Fibroblast of skin of back (primary cell): ENCODE measurements at places on chromosomes 2 and 18.
A peak's percentile ranks its signal among the peaks of the same experiment; 100 is the strongest.

DNA sequence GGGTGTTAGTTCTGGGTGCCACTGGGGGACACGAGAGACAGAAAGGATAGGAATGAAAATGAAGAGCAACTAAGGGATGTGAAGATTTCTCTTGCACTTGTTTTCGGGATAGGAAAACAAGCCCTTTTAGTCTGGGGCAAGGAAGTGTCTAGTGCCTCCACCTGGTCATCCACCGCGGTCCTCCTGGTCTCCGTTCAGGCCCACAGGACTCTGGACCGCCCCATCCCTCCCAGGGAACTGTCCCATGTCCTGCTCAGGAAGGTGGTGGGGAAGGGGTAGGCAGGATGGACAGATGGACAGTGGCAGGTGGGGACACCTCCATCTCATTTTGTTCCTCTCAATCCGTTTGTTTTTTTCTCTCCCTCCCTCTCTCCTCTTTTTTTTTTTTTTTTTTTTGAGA, 45.9 kb downstream of the AGAP1 start:
- DNase-seq, result no peak

- DNase-seq, result peak; percentile 61
These were observed 10.8 kb upstream of the SMAD7 start for GRCh38 chr18:48961547-48961946.

DNA sequence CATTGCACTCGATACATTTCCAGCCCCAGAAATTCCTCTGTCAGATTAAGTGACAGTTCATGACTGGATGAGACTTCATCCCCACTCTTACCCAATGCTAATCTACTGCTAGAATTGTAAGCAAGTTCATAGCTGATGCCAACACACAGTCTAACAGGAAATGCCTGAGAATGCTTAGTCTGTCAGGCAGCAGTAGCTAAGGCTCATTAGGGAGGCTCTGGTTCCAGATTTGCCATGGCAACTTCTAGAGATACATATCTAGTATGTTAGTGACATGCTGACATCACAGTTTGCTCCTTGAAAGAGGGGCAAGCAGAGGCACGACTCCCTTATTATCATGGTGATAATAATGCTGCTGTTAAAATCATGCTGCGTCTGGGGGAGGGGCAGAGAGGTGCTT, 198.4 kb downstream of the RBM43 start:
- peak; percentile 81 for DNase-seq

GRCh38 chr2:8209494-8209893, 472.4 kb upstream of the ID2 start:
- DNase-seq, result no peak

DNA sequence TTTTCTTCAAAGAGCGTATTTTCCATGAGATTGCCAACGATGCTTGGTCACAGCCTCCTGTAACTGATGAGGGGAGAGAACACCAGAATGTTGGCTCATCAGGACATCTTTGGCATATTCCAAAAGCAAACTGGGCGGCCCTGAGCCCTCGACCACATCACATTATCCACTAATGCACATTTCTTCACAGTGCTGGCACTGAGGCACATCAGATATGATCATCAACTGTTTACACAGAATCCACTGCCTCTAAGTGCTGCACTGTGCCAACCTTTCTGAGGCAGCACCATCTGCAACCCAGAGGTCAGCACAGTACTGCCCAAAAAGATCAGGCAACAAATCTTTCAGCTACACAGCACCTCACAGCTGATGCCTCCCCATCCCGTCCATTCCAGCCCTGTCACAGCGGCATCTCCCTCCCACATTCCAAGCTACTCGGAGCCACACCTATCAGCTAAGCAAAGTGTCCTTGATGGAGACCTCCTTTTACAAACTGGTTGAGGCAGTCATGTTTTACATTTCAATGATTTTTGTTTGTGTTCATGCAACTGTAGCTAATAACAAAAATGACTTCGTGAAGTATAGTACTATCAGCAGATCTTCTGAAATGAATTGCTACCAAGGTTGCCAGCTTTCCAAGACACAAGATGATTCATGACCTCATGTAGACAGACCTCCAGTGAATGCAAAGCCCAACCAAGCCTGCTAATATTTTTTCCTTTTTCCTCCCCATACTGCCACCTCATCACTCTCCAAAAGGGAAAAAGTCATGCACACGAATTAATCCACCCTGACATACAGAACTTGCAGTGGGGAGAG, 32.3 kb downstream of the MYO5B start:
- DNase-seq, result peak; percentile 5

DNA sequence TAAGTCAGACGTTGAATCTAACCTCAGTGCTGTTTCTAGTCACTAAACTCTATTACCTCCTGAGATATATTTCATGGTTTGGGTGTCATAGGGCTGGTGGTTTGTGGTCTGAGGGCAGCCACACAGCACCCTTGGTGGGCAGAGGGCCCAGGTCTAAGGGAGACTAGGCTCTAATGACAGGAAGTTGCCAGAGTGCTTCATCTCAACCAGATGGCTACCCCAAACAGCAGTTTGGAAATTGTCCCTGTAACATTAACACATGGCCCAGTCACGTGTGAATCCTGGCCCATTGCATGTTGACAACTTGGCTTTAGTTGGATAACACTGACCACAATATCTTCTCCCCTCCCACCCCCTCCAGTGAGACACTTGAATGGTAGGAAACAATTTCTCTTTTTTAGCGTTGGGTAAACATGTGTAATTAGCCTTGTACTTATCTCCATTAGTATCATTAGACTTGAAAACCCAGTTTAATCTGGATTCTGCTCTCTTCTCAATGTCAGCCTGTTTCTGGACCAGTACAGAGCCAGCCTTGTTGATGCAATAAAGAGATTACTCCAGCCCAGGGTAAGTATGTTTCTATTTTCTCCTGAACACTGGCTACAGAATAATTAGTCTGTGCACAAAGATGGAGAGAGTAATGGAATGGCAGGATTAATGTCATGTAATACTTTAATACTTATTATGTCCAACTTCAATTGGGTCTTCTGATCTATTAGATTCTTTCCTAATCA, 187.8 kb upstream of the SIX3 start:
- DNase-seq, result no peak

GRCh38 chr2:238720232-238720672, 127.6 kb upstream of the TWIST2 start:
- DNase-seq, result peak; percentile 36

DNA sequence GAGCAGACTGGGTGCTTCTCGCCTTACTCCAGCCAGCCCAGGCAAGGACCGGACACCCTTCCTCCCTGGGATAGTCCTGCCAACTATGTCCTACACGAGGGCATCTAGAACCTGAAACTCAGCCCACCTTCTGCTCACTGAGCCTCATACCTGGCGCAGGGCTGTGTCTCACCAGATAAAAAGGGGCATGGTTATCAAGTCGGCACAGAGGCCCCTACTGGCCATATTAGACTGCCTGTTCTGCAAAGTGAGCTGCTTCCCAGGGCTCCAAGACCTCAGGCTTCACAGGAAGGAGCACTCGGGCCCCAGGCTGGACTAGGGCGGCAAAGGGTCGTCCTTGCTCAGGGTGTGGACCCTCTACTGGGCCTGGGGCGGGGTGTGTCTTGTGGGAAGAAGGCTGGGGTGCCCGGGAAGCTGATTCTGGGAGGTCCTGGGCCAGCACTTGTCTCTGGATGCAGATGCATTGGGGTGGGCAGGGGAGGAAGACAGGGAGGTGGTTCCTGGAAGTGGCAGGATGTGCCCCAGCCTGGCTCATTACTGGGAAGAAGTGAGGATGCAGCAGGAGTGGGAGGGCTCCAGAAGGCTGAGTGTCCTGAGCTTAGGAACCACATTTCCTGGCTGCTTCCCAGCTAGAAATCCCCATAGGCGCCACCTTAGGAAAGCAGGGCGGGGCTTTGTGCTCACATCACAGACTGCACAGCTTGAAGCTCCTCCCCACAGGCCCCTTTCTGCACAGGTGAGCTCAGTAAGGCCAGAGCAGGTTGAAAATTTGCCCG, 19.6 kb downstream of the EHD3 start:
- no peak for DNase-seq

GRCh38 chr2:20313659-20314058, 37.0 kb downstream of the PUM2 start:
- peak; percentile 48 for DNase-seq

- DNase-seq, result no peak
These were observed 50.6 kb upstream of the PTPRM start for GRCh38 chr18:7516266-7517117.

GRCh38 chr2:200199005-200199404, 107.5 kb upstream of the SPATS2L start:
- DNase-seq, result no peak

- DNase-seq, result no peak
These were observed 290.4 kb upstream of the TNP1 start for GRCh38 chr2:217150236-217150635.

DNA sequence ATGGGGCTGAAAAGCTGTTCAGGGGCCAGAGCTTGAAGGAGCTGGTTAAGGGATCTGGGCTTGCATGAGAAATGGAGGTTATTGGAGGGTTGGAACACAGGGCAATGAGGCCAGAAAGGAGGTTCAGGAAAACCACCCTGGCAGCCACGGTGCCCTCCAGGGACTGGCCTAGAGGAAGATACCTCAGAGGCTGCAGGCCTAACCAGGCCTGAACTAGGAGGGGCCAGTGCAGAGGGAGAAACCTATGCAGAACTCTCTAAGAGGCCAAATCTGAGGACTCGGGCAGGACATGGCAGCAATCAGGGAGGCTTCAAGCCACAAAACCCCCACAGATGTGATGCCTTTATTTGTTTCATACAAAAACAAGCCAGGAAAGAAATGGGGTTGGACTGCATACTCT, 66.8 kb downstream of the BIN1 start:
- no peak for DNase-seq

- no peak for DNase-seq
These were observed 49.0 kb downstream of the PRKRA start for GRCh38 chr2:178401994-178402437.

- DNase-seq, result no peak
These were observed 336.6 kb upstream of the MYT1L start for GRCh38 chr2:2667690-2668089.

GRCh38 chr2:104865096-104865470, 11.2 kb downstream of the POU3F3 start:
- no peak for DNase-seq

DNA sequence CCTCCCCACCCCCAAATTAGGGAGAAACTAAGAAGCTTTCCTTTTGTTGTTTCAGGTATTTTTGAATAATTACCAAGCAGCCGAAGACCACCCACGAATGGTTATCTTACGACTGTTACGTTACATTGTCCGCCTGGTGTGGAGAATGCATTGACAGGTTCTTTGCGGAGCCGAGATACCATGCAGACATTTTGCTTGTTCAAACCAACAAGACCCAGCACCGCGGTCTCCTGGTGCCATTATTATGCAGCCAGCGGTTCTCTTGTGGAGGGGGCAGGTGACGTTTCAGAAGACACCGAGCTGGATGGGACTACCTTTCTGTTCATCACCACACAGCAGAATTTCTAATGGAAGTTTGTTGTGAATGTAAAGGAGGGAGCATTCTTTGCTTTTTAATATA, 43.4 kb downstream of the BCL2L11 start:
- no peak for DNase-seq

GRCh38 chr18:37055137-37055802, 226.3 kb downstream of the KIAA1328 start:
- DNase-seq, result no peak

- peak; percentile 11 for DNase-seq
These were observed 142.2 kb downstream of the PKP4 start for GRCh38 chr2:158598862-158599517.

DNA sequence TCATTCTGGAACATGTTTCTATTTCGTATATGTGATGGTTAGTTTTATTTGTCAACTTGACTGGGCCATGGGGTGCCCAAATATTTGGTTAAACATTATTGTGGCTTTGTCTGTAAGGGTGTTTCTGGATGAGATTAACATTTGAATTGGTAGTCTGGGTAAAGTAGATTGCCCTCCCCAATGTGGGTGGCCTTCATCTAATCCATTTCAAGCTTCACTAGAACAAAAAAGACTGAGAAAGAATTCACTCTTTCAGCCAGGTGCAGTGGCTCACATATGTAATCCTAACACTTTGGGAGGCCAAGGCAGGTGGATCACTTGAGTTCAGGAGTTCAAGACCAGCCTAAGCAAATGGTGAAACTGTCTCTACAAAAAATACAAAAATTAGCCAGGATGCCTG, 55.7 kb upstream of the TANC1 start:
- no peak for DNase-seq

DNA sequence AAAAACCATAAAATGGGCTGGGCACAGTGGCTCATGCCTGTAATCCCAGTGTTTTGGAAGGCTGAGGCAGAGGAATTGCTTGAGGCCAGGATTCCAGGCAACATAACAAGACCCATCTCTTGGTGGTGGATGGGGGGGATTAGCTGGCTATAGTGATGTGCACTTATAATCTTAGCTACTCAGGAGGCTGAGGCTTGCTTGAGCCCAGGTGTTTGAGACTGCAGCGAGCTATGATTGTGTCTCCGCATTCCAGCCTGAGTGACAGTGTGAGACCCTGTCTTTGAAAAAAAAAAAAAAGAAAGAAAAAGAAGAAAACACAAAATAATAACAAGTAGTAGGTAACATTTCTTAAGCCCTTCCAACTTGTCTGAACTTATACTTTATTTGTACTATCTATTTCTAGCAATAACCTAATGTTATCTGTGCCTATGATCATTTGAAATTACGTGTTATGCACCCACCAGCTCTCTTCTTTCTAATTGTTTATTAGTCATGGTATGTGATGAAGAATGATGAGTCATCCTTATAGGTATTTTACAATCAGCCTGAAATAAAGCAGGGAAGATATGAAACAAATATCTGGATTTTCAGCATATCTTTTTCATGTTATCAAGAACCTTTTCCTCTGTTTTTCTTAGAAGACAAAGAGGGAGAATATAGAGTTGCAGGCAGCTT, 129.3 kb upstream of the UNC80 start:
- peak; percentile 9 for DNase-seq

DNA sequence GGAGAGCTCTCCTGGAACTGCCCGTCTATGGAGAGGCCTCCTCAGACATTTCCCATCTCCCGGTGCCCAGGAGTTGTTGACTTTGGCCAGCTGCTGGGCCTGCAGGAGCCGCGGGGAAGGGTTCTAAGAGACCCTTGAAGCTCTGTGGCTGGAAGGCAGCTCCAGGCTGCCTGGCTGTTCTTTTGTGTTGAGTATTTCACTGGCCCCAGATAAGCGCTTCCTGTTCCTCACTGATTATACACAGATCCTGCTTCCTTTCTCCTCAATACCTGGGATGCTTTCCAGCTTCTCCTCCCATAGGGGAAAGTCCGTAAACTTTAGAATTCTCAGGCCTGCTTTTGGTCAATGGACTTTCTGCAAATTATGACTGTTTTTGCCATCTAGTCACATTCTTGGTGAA, 57.8 kb downstream of the TGOLN2 start:
- no peak for DNase-seq

DNA sequence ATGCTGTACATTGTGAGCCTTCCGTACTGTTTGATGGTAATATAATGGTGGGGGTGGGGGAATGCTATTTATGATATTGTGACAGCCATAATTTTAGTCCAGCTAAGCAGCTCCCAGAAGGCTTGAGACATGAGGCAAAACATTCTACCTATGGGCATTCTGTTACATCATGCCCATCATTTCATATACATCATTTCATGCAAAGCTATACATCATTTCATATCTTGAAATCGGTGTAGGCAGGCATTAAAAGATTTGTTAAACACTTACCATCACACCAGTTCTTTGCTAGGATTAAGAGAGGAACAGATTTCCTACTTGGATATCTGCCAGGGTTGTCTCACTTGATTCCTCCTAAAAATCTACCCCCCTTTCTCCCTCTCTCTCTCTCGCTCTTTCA, 84.5 kb downstream of the COL5A2 start:
- DNase-seq, result no peak
